SHP77 treated with DMSO at 0.1 percent for 48 hours (cell line): ENCODE measurements at places on chromosomes 6 and 20.

GRCh38 chr6:53481323-53481722 is 63.6 kb downstream of the GCLC start:
- no peak for DNase-seq

DNA sequence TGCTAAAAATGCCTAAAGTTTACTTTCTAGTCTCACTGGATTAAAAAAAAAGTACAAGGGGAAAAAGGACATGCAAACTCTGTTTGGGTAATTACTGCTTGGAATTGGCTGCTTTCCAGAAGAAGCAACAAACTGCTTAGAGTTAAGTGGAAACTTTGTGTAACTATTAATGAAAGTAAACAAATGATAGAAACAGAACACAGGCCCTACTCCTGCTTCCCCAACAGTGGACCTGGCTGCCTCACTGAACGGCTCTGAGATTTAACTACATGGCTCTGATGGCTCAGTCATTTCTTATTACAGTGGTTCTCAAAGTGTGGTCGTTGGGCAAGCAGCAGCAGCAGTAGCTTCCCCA is 108.5 kb downstream of the MAN1A1 start:
- DNase-seq = no peak

DNA sequence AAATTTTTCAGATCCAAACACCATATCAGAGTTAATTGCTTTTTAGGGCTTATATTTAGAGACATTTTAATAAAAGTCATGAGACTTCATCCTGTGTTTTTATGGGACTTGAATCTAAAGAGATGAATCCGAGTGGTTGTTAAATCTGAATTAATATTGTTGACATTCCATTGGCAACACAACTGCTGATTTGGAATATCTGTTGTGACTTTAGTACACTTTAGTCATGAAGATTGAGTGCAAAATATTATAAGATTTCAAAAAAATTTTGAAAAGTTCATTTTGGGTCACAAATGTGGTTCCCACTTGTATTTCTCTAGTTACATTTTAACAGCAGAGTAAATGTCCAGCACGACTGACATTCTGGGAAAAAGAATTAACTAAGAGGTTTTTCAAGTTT is 442.7 kb upstream of the HSF2 start:
- no peak for DNase-seq

DNA sequence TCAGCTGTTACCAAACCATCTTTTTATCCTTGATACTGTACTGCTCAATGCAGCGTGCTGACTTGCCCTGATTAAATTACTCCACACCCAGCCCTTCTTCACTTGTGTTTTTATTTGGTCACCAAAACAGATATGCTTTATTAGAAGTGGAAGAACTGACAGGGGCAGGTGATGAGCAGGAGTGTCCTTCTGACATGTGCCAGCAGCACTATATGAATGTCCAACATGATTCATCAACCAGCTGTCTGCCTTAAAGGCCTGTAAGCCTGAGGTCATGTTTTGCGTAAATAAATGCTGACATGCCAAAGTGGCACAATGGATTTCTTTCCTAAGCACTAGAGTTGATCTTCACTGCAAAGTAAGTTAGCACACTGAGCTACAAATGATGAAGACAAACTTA is 15.4 kb downstream of the POPDC3 start:
- DNase-seq = peak; percentile 25

- no peak for DNase-seq
Measured at GRCh38 chr20:52922436-52922835, 49.7 kb upstream of the TSHZ2 start.

DNA sequence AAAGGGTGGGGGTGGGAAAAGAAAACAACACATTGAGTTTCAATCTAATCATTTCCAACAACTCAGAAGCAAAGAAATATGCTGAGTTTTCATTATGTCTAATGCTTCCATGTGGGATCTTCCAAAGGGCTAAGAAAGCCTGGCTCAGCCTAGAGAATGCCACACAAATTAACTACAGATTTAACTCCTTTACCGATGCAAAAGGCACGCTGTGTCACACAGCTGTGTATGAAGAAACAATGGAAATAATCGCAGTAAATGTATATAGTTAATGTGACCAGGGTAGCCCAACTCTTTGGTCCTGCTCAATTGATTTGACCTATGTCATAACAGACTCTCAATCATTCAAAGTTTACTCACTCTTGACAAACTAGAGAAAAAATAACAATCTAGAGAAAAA is 17.8 kb downstream of the B4GALT5 start:
- DNase-seq = no peak

GRCh38 chr20:53652090-53652858 is 58.6 kb upstream of the ZNF217 start:
- no peak for DNase-seq

DNA sequence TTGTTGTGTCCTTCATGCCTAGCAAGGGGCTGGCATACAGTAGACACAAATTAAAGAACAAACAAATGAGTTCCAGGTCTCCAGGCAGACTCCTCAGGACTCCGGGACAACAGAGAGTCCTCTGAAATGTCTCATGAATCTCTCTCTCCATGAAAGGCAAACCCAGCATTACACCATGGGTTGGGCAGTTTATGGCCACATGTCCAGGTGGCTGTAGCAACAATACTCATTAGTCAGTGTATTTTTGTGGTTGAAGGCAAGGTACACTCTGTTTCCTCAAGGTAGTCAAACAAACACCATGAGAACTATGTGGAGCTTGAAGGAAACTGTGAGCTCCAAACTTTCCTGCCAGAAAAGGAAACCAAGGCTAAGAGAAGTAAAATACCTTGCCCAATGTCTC is 62.2 kb downstream of the KCNB1 start:
- no peak for DNase-seq

DNA sequence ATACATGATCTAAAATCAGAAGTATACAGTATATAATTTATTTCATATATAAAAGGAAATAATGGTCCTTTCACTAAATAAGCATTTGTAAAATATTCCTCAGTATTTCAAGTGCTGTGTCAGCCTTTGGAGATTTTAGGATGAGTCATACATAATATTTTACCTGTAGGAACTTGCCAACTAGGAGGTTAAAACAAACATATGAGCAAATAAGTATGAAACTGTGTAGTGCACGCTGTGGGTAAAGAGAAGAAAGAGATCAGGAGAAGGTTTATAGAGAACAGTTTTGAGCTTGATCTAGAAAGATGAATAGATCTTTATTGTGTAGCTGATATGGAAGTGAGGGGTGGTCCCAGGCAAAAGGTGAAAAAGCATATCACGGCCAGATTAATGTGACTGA is 169.9 kb upstream of the RNF217 start:
- DNase-seq = no peak

- DNase-seq = no peak
Measured at GRCh38 chr6:50681213-50681824, 32.0 kb upstream of the TFAP2D start.

DNA sequence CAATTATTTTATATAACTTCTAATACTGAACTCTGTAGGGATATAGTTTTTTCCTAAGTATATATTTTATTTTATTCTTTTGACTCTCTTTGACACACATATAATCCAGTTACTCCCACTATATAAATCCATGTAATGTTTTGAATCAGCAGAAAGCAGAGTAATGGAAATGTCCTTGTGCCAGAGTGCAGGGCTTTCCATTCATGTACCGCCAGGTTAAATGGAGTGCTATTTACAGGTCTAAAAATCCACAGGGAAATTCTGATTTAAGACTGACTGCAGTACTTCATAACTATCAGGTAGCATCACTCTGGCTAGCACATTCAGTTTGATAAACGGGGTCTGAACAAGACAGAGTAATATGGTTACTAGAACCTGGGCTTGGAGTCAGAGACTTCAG is 626.8 kb downstream of the COL12A1 start:
- DNase-seq = no peak

- peak; percentile 78 for DNase-seq
Measured at GRCh38 chr6:112214739-112215269, 39.6 kb downstream of the LAMA4 start.

GRCh38 chr6:135094403-135094821 is 39.8 kb upstream of the HBS1L start:
- DNase-seq = no peak

DNA sequence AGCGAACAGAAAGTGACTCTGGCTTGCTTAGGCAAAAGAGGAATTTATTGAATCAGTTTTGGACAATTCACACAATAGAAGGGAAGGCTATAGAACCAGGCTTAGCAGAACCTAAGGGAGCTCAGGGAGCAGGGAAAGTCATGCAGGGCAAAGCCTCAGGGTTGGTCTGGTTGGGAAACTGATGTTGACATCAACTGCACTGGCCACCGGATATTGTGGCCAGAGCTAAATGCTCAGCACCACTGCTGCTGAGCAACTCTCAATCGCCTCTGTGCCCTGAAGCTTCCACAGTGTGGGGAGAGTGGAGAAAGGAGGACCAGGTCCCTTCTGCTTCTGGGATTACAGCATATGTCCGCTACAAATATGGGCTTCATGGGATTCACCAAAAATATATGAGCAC is 93.3 kb upstream of the GCM1 start:
- no peak for DNase-seq

DNA sequence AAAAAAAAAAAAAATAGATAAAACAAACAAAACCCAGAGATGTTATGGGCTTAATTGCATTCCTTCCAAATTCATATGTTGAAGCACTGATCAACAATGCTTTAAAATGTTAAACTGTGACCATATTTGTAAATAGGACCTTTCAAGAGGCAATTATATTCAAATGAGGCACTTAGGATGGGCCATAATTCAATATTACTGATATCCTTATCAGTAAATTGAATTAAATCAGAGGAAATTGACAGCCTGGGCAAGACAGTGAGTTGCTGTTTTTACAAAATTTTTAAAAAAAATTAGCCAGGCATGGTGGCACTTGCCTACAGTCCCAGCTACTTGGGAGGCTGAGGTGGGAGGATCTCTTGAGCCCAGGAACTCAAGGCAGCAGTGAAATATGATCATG is 364.1 kb downstream of the GJA1 start:
- DNase-seq = no peak

- DNase-seq = no peak
Measured at GRCh38 chr6:135522965-135523692, 25.6 kb upstream of the AHI1 start.

DNA sequence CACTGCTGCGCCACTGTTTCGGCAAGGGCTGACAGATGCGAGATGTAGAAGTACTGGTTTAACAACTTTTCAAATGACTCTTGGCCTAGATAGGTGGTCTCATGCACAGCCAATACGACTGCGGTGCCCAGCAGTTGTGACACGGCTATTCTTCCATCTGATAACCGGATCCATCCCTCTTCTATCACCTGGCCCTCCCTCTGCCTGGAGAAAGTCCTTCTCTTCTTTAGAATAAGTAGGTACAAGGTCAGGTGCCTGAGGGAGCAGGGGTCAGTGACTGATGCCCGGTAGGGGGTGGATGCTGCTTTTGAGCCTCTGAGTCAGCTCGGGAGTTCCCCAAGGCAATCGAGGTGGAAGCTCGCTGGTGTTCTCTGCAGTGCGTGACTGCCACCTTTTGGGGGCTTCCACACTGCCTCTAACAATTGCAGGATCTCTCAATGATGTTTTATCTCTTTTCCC is 166.8 kb upstream of the GRIK2 start:
- no peak for DNase-seq

- no peak for DNase-seq
Measured at GRCh38 chr20:53773792-53774401, 180.3 kb upstream of the ZNF217 start.

- no peak for DNase-seq
Measured at GRCh38 chr6:48186746-48187145, 75.7 kb upstream of the PTCHD4 start.

- no peak for DNase-seq
Measured at GRCh38 chr20:63854069-63854765, 7.1 kb upstream of the ABHD16B start.

DNA sequence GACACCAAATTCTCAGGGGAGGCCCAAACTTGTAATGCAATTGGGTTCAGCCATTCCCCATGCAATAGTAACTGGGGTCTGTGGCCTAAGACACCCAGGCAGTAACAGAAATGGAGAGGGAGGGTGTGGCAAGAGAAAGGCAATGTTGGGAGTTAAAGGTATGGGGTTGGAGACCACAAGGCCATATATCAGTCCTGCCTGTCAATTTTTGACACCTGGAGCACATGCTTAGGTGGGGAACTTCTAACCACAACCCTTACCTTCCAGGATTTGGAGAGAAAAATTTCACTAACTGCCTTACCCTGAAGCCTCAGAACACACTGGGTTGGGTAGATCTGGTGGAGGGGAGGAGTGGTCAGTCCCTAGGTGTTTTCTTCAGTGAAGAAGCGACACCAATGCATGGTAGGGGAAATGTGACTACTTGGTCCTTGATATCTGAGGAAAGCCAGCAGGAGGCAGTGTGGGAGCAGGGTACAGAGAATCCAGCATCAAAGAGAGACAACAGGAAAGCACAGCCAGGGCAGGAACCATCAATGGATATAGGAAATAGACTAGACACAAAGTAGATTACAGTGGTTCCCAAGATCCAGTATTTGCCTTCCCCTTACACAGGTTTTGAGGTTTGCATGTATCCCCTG is 6.8 kb upstream of the USP49 start:
- DNase-seq = no peak

DNA sequence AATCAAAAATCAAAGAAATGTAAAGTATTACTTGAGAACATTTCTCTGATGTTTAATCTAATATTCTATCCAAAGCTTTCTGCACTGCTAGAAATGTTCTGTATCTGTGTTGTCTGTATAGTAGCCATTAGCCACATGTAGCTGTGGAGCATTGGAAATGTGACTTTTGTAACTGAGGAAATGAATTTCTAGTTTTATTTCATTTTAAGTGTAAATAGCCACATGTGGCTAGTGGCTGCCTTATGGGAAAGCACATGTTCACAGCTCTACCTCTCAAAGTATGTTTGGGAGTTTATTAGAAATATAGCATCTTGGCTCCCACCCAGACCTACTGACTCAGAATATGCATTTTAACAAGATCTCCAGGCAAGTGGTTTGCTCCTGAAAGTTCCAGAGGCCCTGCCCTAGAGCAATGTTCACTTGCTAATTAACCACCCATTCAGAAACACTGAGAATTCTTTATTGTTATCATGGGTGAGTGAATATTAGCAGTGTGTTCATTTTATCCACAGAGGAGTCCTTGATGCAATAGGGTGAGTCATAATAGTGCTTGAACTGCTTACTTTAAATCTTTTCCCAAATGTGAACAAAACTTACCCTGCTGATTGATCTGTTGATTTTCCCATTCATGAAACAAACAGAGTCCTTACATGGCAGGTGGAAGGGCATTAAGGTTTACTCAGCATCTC is 282.7 kb downstream of the PLCB1 start:
- peak; percentile 48 for DNase-seq

DNA sequence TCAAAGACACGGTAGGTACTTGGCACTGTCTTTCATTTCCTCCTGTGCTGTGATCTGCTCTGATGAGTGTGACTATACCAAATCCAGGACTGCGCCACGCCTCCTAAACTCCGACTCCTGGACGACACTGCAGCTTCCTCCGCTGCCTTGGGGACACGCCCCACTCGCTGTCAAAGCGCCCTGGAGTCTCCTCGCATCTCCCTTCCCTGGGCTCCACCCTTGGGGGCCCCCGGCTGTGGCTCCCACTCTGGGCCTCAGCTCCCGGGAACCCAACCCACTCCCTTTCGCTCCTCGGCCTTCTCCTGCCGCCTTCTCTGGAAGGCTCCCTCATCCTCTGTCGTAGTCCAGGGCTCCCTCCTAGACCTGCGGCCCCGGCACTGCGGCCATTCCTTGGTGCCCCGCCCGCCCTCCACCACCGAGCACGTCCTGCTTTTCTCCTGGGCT is 61.2 kb downstream of the RSPH3 start:
- DNase-seq = no peak

GRCh38 chr20:19789446-19789845 is 31.4 kb downstream of the RIN2 start:
- no peak for DNase-seq

- no peak for DNase-seq
Measured at GRCh38 chr20:38872491-38873049, 53.6 kb upstream of the FAM83D start.

GRCh38 chr6:138211048-138211581 is 7.2 kb downstream of the PBOV1 start:
- no peak for DNase-seq
